Thoracic aorta (tissue), 2 donors: ENCODE measurements at places on chromosomes 5 and 9.

DNA sequence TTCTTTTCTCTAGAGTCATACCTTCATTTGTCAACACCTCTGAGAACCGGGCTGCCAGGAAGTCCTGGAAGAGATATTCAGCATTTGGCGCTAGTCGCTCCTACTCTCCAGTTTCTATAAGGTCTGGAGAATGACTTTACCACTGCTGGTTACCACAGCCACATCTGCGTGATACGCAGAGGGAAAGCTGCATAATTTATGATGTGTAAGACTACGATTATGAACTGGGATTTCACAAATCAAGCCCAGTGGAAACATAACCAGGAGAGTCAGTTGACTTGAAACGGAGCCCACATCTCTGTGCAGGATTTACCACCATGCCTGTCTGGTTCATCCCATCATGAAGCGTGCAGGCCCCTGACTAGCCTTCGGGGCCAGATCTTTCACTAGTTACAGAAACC lies 72.6 kb downstream of the FGF1 start:
- no peak for DNase-seq

- no peak for DNase-seq
Observed at GRCh38 chr9:135098400-135099105, 11.1 kb downstream of the OLFM1 start.

DNA sequence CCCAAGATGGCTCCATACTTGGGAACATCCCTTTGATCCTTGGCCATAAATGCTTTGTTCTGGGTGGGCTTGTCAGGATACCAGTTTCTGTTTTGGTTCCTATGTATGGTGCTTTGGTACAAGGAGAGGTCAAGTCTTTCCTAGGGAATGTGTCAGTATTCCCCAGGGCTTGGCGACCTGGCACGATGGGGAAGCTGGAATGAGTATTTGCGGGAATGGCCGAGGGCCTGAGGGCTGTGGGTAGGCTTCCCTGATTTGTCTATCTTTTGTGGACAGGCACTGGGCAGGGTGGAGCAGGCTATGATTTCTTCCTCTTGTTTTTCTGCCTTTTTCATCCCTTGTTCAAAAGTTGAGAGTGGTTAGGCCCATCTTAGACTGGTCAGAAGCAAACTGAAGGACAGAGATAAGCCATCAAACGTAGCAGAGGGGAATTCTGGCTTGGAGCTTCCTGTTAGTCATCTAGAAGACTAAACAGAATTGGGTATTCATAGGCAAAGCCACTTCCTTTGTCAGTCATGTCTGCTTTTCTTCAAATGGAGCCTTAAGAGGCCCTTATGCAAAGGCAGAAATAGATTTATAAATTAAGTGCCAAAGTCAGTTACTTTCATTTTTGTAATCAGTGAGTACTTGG lies 13.7 kb downstream of the DOCK2 start:
- DNase-seq = no peak

- no peak for DNase-seq
Observed at GRCh38 chr9:125646621-125647100, 60.3 kb downstream of the MAPKAP1 start.

GRCh38 chr5:111983459-111983858 lies 226.5 kb upstream of the NREP start:
- DNase-seq = no peak

DNA sequence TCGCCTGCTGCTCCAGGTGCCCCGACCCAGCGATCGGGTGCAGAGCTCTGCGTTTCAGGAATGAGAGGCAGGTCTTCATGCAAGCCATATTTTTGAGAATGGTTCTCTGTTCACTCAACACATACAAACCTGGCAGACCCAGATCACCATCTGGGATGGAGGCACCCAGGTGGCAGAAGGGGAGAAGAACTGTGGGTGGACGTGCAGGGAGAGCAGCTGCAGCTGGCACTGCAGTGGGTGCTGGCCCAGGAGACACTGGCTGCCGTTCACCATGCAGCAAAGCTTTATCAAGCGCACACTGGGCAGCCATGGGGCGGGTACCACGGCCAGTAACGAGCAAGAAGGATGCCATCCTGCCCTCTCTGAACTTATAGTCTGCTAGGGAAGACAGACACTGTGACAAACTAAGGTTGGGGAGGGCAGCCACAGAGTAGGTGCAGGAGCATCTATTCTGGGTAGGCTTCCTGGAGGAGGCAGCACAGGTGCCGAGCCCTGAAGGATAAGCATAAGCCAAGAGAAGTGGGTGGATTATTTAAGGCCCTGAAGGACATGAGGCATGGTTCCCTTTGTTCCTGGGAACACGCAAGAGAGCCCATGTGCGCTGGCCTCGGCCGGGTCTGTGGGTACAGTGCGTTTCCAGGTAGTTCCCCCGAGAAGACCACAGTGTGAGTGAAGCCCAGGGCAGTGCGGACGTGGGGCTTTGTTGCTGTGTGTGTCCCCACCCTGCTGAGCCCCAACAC lies 46.2 kb upstream of the FCN2 start:
- no peak for DNase-seq

DNA sequence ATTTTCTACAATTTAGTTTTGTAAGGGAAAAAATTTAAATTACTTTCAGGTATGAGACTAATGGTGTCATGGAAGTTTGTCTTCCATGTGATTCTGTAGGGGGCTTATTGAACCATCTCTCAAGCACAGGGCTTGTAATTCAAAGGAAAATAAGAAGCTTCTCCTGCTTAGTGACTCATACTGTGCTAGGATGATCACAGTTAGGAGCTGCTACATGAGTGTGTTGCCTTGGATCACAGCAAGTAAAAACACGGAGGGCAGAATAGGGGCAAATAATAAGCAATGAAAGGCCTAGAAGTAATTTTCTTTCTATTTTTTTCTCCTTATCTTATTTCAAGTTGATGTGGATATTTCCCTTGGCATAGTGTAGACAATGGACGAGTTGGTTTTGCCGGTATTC lies 28.9 kb downstream of the TMEM167A start:
- no peak for DNase-seq

GRCh38 chr5:40587376-40587775 lies 92.3 kb upstream of the PTGER4 start:
- no peak for DNase-seq

GRCh38 chr5:34007201-34007620 lies 639 bp downstream of the AMACR start:
- no peak for DNase-seq

GRCh38 chr5:80181618-80182211 lies 74.1 kb downstream of the SERINC5 start:
- DNase-seq = no peak

GRCh38 chr5:109053995-109054417 lies 306.3 kb downstream of the FER start:
- DNase-seq = no peak

DNA sequence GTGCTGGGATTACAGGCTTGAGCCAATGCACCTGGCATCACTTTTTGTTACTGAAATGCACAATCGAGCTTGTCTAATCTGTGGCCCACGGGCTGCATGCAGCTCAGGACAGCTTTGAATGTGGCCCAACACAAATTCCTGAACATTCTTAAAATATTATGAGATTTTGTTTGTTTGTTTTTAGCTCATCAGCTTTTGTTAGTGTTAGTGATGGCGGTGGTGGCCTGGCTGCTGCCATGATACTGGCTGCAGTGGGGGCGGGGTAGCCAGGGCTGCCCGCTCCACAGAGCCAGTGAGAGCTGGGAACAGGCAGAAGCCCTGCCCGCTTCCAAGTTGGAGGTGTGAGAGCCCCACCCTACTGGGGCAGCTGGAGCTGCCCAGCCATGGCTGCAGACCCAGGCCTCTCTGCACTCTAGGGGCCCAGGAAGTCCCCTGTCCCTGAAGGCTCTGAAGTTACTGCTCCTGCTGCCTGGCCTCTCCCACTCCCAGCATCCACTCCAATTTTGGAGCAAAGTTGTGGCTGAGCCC lies 76.6 kb upstream of the SHB start:
- no peak for DNase-seq

DNA sequence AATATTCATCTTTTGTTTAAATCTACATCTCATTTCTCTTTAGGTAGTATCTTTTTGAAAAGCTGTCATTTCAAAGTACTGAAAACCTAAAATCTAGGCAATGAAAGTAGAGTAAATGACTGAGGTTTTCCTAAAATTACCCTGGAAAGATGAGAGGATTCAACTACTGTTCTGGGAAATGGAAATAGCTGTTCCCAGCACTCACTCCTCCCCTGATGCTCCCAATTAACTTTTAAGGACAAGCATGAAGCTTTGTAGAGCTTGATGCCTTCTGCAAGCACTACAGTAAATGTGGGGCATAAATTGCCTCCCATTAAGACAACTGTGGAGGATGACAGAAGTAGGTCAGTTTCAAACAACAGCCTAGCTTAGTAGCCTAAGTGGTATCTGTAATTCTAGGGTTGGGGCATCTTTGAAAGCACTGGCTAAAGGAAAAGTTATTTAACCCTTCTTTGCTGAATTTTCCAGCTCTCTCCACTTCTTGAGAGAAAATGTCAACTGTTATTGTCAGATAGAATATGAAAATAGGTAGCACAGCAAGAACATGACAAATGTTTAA lies 100.2 kb upstream of the GNA14 start:
- no peak for DNase-seq

DNA sequence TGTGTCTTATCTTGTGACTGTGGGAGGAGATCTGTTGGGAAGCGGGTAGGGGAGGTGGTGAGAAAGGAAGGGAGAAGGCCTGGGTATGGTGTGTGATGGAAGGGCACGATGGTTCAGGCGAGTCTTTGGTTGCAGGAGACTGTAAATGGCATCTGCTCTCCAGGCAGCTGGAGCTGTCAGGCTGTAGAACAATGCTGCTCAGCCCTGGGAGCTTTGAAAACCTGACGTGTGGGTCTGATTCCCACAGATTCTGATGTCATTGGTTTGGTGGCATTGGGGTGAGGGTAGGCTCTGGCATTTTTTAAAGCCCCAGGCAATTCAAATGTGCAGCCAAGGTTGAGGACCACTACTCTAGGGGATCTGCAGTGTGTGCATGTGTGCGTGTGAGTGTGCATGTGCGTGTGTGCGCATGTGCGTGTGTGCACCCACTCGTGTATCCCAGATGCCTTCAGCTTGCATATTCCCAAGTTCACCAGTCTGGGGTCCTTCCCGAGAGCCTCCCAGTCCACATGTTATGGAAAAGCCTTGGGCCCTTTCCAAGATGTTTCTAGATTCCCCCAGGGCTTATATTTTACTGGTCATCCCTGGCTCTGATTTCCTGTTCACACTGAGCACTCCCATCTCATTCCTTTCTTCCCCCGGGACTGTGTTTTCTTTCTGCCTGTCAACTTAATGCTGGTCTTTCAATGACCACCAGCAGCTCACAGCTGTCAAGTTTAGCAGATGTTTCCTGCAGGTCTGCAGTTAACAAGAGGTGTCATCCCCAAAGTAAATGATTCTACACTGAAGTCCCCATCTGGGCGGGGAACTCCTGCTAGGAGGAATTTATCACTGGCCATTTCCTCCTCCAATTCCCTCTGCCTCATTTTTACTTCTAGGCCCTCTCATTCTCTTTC lies 34.0 kb downstream of the BOD1 start:
- no peak for DNase-seq

DNA sequence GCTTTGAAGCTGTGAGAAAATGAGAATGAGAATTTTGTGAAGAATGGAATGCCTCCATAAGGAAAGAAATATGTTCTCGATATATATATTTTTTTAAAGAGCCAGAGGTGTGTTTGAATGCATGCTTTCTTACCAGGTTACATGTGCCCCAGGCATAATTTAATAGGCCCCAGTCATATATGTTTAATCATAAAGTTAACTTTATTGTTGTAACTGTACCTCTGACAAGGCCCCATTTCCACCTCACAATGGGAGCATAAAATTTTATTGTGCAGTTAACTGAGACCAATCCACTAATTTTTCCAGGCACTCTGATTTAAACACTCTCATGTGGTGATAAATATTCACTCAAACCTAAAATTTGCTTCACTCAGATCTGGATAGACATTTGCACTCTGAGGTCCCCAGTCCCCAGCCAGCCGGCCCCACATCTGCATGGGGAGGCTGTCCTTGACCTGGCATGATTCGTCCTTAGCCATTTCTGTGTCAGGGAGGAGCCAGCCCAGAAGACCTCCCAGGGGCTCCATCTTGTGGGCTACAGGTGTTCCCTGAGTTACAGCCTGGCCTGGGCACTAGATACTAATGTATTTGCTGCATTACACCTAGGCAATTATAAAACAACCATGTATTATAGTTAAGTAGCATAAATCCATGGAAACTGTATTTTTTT lies 245.8 kb downstream of the MTRR start:
- no peak for DNase-seq

GRCh38 chr5:1937590-1937989 lies 54.9 kb upstream of the IRX4 start:
- no peak for DNase-seq

DNA sequence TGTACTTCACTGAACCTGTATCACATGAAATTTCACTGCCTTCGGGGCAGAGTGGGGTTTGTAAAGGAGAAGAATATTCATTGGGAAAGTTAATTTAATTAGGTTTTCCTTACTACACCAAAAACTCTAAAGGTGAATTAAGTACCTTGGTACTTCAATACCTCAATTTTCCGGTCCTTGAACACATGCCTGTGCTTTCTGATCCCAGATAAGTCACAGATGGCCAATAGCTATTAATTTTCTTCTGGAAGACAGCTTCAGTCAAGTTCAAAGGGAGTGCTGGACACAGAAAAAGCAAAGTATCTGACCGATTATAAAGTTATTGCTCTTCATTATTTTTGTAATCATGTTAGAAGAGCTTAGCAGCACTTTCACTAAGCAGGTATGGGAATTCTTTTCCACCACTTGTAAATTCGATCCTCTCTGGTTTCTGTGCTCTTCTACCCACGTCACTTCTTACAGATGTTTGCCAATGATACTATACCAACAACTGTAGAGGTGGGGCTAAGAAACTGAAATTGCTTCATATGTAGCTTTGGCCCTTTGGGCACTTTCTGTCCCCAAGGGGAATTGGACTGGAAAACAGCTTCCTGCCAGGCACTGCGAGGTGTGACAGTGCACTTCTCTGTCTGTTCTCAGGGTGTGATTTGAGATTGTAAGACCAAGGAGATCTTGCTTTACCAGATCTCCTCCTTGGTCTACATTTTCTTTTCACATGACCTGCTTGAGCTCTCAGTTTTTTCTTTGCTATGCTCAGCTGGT lies 164.0 kb downstream of the CCDC192 start:
- DNase-seq = no peak

DNA sequence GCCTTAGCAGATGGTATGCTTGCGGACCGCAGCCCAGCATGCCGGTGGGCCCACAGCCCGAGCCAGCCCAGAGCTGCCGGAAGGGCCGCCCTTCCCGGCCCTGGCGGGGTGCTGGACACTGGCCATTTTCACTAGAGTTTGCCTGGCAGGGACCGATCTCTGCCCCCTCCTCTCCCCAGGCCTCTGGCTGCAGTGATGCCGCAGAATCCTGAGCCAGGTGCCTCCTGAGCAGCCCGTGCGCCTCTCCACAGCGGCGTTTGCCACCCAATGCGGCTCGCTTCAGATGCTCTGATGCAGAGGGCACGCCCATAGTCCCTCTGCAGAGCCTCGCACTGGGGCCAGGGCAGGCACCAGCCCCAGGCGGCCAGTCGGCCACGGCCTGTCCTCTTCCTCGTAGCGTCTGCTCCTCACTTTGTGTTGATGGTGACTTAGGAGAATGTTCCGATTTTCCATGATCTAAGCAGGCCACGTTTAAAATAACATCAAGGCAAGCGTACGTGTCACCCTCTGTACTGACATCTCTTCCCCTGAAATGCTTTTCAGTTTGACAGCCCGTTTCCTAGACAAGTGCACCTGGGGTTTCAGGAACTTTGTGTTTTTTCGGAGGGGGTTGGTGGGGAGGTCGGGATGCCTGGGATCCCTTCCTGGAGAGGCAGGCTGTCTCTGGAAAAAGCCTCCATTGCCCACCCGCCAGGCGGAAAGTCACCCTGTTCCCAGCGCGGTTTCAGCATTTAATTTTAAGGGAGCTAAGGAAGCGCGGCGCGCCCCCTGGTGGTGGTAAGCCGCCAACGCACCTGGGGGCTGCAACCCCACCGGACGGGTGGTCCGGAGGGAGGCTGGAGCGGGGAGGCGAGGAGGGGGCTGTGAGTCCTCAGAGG lies 29.8 kb upstream of the HMCN2 start:
- DNase-seq = no peak
